ENCODE measurements at places on chromosomes 4 and X.

- DNase-seq: no peak
These were observed 289.3 kb downstream of the BCOR start for GRCh38 chrX:39808471-39808917.

GRCh38 chrX:25013632-25014365 is 2.0 kb downstream of the ARX start:
- no peak for DNase-seq

GRCh38 chrX:9390121-9390520 is 74.7 kb upstream of the TBL1X start:
- no peak for DNase-seq

GRCh38 chrX:139297638-139298037 is 232.9 kb upstream of the F9 start:
- DNase-seq: no peak

DNA sequence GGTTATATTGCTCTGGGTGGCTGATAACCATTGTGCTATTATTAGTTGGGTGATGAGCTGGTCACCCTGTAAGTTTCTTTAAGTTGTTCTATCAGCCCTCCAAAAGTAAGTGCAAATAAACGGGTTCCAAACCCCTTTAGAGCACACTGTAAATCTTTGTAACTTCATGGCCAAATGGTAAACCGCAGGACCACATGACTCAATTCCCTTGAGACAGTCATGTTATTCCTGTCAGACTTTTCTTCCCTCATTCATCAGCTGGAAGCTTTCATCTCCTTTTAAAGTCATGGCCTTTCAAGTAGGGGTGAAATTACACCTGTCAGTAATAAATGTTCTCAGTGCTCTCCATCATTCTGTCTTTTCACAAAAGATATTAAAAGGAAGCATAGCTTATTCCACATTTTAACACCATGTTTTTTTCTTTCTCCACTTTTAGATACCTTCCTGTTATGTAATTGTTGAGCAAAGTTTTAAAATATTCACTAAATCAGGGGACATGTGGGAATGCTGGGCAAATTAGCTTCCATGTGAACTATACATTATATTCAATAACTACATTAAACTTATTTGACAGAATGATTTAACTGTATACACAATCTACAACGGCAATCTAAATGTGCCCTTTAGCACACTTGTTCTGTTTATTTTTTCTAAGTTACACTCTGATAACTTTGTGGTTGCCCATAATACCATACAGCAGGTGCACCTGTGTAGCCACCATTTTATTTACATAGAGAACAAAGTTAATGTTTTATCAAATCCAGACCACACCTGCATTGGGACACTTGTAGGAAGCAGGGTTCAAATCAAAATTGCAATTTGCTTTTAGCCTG is 275.5 kb downstream of the CFAP299 start:
- DNase-seq: no peak

GRCh38 chrX:66674506-66674905 is 35.6 kb upstream of the EDA2R start:
- no peak for DNase-seq

- no peak for DNase-seq
These were observed 1.2 kb downstream of the SLC39A8 start for GRCh38 chr4:102343964-102344519.

GRCh38 chrX:39320165-39320564 is 518.9 kb downstream of the MID1IP1 start:
- no peak for DNase-seq

- DNase-seq: no peak
These were observed 104.4 kb downstream of the SLC2A9 start for GRCh38 chr4:9916937-9917336.

DNA sequence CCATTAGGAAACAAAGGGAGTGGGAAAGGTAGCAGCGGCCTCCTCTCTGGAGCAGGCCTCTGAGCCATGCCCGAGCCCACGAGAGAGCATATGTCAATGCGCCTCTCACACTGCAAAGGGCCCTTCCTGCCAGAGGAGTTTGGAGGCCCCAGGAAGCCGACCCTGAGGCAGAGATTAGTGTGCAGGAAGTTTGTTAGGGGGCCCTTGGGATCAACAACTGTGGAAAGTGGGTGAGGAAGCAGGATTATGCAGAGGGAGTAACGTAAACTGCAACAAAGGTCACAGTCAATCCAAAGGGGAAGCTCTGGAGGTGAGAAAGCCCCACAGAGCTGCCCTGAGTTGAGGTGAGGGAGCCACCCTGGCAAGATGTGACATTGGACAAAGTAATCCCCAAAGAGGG is 17.4 kb downstream of the RTL5 start:
- DNase-seq: no peak

GRCh38 chr4:128516301-128516969 is 228.8 kb upstream of the PGRMC2 start:
- peak; percentile 77 for DNase-seq

- DNase-seq: no peak
These were observed 59.8 kb downstream of the NELFA start for GRCh38 chr4:1948892-1949436.

GRCh38 chrX:150329868-150330267 is 33.2 kb upstream of the MAMLD1 start:
- DNase-seq: no peak

DNA sequence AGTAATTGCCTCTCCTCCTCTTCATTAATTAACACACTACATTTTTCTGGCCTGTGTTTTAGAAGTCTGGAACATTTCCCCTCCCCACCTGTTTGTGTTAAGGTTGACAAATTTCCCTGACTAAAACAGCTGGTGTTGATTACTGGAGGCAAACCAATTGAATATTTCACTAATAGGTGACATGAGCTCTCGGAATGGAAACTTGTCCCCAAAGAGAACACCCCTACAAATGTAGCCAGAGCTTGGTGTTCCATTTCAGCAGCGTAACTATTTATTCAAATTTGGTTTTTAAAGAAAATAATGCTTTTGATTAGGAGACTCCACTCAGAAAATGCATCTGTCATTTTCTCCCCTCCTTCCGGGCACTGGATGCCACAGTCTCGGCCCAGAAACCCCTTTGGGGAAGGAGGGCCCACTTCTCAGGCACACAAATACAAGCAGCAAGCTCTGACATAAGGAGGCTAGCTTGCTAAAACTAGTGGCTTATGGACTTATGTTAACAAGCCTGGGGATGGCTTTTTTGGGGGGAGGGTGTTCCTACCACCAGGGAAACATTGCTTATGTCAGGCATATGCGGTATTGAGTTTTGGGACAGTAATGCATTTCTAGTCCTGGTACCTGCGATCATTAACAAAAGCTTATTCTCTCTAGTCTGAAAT is 2.2 kb downstream of the RNF150 start:
- no peak for DNase-seq

GRCh38 chr4:121736735-121737351 is 28.1 kb downstream of the SMIM43 start:
- DNase-seq: peak; percentile 71

- no peak for DNase-seq
These were observed 147.2 kb upstream of the DKK2 start for GRCh38 chr4:107183155-107183774.

GRCh38 chr4:1975391-1975801 is 33.4 kb downstream of the NELFA start:
- DNase-seq: no peak

- DNase-seq: no peak
These were observed 1689.5 kb upstream of the PCDH10 start for GRCh38 chr4:131459430-131460101.

GRCh38 chr4:126969360-126970235 is 663.2 kb upstream of the INTU start:
- no peak for DNase-seq

DNA sequence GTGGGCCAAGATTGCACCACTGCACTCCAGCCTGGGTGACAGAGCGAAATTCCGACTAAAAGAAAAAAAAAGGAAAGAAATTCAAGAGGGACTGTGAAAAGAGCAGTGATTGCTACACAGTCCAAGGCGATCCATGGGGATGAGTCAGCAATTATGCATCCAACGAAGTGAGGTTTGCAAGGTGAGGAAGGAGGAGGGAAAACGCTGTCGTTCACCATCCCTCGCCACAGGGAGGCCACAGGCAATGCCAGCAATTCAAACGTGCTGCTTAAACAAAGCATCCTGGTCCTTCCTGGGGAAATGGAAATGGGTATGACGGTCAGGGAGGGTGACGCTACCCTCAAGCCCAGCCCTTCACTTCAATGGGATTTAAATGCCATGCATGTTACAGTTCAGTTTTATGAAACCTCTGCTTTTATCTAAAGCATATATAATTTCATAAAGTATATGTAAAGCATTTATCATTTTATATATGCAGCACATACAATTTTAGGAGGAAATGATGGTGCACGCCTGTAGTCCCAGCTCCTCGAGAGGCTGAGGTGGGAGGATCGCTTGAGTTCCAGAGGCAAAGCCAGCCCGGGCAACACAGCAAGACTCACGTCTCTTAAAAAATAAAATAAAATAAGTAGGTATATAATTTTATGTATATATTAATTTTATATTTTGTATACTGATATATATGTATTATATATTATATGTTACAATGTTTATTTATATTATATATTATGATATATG is 108.7 kb downstream of the DHRSX start:
- DNase-seq: peak; percentile 92

DNA sequence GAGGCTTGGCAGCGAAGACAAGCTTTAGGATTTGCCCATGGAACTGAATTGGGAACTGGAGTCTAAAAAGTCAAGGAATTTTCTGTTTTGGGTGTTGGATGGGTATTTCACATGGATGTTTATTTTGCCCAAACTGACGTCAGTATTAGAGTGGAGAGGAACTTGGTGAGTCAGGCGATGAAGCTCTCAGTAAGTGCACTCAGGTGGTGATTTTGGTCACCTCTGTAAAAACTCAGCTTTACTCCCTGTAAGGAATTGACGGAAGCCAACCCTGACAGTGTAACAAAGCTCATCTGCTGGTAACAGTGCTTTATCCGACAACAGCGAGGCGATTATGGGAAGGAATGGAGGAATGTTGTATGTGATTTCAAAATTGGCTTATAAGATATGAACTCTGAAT is 77.0 kb upstream of the PGRMC2 start:
- no peak for DNase-seq

GRCh38 chr4:186144198-186144945 is 39.9 kb downstream of the FAM149A start:
- DNase-seq: peak; percentile 11

DNA sequence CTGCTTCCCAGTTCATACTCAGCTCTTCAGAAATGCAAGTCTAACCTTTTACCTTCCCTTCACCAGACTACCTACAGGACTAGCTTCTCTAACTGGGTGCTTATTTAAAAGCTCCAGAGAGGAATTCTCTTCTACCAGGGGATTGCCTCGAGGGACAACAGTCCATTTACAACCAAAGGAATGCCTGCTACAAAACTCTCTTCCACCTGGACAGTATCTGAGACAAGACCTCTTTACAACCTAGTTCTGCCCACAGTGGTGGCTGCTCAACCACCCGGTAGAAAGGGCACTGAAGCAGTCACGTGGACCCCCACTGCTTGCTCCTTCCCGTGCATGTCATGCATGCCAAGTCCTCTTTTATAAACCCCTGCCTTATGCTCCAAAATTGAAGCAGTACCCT is 158.1 kb upstream of the ANXA10 start:
- no peak for DNase-seq

DNA sequence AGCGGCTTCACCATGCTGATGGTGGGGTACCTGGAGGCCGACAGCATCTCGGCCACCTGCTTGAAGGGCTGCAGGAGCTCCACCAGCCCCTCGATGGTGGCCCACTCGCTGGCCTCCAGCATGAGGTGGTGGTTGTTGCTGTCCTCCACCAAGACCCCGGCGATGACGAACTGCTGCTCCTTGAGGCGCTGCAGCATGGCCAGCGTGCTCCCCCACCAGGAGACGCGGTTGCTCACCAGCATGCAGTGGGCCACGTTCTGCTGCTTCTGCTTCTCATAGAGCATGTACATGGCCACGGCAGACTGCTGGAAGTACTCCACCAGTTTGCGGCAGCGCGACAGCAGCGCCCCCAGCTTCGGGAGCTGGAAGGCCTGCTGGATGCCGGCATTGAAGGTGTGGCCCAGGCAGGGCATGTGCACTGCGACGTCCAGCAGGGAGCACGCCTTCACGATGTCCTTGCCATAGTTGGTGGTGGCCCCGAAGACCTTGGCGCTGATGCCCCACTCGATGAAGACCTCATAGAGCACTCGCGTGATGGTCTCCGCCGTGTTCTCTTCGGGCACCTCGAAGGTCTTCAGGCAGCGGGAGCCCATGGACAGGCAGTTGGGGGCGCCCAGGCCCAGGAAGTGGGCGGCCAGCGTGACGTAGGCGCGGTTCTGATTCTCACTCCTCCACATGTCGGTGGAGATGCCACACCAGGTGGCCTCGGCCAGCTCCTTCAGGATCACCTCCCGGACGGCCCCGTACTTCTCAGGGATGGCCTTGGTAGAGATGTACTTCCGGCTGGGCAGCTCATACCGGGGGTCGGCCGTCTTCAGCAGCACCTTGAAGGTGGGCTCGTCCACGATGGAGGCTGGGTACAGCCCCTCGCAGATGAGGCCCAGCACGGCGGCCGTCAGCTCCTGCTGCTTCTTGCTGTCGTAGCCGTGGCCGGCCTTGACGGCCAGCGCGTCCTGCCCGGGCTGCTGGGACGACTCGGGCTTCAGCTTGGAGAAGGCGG is 11.0 kb downstream of the DHRSX start:
- no peak for DNase-seq

DNA sequence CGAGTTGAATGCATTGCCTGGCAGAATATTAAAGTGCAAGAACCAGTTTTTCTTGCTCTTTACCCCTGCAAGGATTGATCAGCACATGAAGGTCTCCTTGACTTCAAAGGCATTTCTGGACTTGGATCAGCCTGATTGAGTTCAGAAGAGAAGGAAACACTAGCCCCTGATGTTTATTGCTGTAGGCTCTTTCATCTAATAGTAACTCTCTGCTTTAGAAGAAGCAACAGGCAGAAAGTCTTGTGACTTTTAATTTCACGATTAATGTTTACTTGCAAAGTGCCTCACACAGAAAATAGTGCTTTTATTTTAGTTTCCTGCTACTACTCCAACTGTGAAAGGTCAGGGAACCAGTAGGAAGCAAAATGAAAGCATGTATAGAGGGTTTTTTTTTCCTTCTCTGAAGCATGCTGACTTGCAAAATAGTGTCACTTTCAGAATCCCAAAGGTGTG is 69.1 kb downstream of the PCDH7 start:
- DNase-seq: no peak

DNA sequence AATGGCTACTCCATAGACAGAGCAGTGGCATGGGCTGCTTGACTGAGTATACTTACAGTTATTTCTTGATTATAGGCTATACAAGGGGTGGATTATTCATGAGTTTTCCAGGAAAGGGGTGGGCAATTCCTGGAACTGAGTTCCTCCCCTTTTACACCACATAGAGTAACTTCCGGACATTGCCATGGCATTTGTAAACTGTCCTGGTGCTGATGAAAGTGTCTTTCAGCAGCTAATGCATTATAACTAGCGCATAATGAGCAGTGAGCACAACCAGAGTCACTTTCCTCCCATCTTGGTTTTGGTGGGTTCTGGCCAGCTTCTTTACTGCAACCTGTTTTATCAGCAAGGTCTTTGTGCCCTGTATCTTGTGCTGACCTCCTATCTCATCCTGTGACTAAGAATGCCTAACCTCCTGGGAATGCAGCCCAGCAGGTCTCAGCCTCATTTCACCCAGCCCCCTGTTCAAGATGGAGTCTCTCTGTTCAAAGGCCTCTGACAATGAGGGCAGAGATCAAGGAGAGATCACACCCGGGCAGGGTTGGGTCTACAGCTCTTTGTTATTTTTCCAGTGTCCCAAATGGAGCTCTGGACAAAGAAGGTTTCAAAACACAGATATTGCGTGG is 468.4 kb upstream of the PRKX start:
- no peak for DNase-seq

GRCh38 chr4:145178740-145179280 is 1.6 kb downstream of the OTUD4 start:
- no peak for DNase-seq

- DNase-seq: peak; percentile 1
These were observed 96.7 kb downstream of the ITM2A start for GRCh38 chrX:79270401-79270800.

GRCh38 chr4:102500352-102500695 is 835 bp upstream of the NFKB1 start:
- no peak for DNase-seq
